Heart left ventricle (tissue), 16 donors: ENCODE measurements at places on chromosomes 16 and 17.

- no peak overlapping the region for H3K4me3 ChIP-seq
- no peaks in the 10 kb centered on the region for H3K4me1 ChIP-seq
- DNase-seq: no peak
- H3K27me3 ChIP-seq: no peaks in the 10 kb centered on the region
- H3K36me3 ChIP-seq: peaks cover 18% of the 10 kb centered on the region
Measured at GRCh38 chr16:540645-541340, 13.3 kb downstream of the CAPN15 start.

- DNase-seq: no peak
- no peak overlapping the region for H3K27ac ChIP-seq
- peaks cover 5% of the 10 kb centered on the region for H3K27me3 ChIP-seq
- no peaks in the 10 kb centered on the region for H3K4me1 ChIP-seq
Measured at GRCh38 chr16:84959045-84959576, 52.2 kb downstream of the ZDHHC7 start.

- H3K27me3 ChIP-seq: no peaks in the 10 kb centered on the region
- no peak for DNase-seq
- H3K27ac ChIP-seq: no peak overlapping the region
- peaks cover 3% of the 10 kb centered on the region for H3K4me1 ChIP-seq
- no peak overlapping the region for H3K4me3 ChIP-seq
Measured at GRCh38 chr17:15894258-15894657, 50.7 kb upstream of the ADORA2B start.

- no peak overlapping the region for H3K27ac ChIP-seq
- no peak overlapping the region for H3K4me3 ChIP-seq
- no peak for DNase-seq
- H3K4me1 ChIP-seq: peaks cover 3% of the 10 kb centered on the region
- no peaks in the 10 kb centered on the region for H3K27me3 ChIP-seq
- H3K36me3 ChIP-seq: no peaks in the 10 kb centered on the region
Measured at GRCh38 chr16:83713597-83713996, 94.2 kb upstream of the HSBP1 start.

GRCh38 chr17:83202002-83203000 lies 122.9 kb downstream of the METRNL start:
- no peaks in the 10 kb centered on the region for H3K27me3 ChIP-seq
- H3K4me3 ChIP-seq: no peak overlapping the region
- H3K27ac ChIP-seq: no peak overlapping the region
- peak; percentile 16 for DNase-seq
- no peaks in the 10 kb centered on the region for H3K36me3 ChIP-seq

DNA sequence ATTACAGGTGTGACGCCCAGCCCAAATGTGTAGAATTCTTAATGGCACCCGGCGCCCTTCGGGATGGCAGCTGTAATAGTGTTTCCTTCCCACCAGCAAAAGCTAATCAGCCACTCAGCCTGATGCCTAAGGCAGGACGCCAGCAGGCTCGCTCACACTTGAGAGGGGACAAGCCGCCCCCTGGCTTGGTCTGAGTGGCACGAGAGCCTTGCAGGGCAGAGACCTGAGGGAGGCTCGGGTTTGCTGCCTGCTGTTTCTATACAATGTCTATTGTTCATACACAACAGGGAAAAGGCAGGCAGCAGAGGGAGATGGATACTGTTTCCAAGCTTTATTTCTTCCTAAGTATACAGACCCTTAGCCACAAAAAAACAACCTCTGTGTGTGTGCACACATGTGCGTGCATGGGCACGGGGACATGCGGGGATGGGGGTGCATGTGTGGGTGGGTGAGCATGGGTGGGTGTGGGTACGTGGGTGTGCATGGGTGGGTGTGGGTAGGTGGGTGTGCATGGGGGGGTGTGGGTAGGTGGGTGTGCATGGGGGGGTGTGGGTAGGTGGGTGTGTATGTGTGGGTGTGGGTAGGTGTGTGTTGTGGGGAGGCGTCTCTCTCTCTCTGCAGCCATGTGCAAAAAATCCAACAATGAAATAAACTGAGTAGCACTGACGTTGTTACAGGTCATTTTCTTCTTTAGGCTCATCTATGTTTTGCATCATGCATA lies 10.0 kb downstream of the SLC38A8 start:
- H3K27me3 ChIP-seq: no peaks in the 10 kb centered on the region
- no peaks in the 10 kb centered on the region for H3K36me3 ChIP-seq
- H3K27ac ChIP-seq: no peak overlapping the region
- no peak overlapping the region for H3K4me3 ChIP-seq
- no peak for DNase-seq

GRCh38 chr17:41367426-41368075 lies 2.1 kb downstream of the KRT33B start:
- H3K36me3 ChIP-seq: no peaks in the 10 kb centered on the region
- H3K27me3 ChIP-seq: no peaks in the 10 kb centered on the region
- DNase-seq: no peak
- H3K27ac ChIP-seq: no peak overlapping the region
- H3K4me3 ChIP-seq: no peak overlapping the region
- no peaks in the 10 kb centered on the region for H3K4me1 ChIP-seq

DNA sequence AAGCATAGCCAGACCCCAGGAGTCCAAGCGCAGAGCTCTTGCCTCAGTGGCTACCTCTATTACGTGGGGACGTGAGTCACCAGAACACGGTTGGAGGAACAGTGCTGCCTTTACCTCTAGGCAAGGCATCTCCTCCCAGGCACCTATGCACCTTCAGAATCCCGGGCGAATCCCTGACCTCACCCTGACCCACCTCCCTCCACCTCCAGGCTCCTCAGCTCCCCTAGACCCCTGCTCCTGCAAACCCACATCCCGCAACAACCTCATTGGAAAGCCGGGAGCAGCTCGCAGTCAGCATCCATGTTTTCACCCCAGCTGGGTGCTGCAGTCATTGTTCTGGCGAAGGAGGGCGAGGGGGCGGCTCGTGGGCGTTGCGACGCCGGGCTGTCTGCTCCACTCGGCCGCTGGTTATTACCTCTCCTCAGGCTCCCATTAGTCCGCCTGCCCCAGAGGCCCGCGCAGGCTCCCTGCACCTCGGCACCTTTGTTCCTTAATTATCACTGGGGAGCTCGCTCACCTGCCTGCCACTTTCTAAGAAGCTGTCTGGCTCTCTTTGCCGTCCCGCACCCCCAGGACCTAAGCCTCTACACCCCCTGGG lies 24.6 kb upstream of the DLX4 start:
- DNase-seq: no peak
- H3K4me3 ChIP-seq: no peak overlapping the region
- H3K27me3 ChIP-seq: peaks cover 25% of the 10 kb centered on the region
- no peaks in the 10 kb centered on the region for H3K4me1 ChIP-seq
- no peak overlapping the region for H3K27ac ChIP-seq

- H3K27me3 ChIP-seq: no peaks in the 10 kb centered on the region
- H3K4me3 ChIP-seq: no peak overlapping the region
- DNase-seq: no peak
- H3K36me3 ChIP-seq: no peaks in the 10 kb centered on the region
Measured at GRCh38 chr17:72569148-72569946, 448.5 kb downstream of the SOX9 start.

DNA sequence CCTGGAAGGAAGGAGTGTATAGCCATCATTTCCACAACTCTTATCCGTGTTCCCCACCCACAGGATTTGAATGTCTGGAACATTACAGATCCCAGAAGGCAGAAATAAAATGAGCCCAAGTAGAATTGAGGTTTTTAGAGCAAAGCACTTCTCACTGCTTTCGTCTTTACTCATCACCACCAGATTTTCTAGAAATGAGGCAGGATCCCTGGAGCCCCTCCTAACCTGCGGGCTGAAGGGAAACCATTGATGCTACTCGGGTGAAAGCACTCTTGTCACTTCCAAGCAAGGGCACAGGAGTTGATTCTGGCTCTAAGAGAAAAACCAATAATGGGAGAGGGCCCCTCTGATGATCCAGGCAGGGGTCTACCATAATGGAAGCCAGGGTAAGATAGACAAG lies 2.8 kb upstream of the ALDOC start:
- no peak overlapping the region for H3K4me3 ChIP-seq
- no peak for DNase-seq
- H3K4me1 ChIP-seq: peaks cover 7% of the 10 kb centered on the region
- no peak overlapping the region for H3K27ac ChIP-seq
- H3K27me3 ChIP-seq: no peaks in the 10 kb centered on the region

- H3K36me3 ChIP-seq: no peaks in the 10 kb centered on the region
- no peaks in the 10 kb centered on the region for H3K27me3 ChIP-seq
- no peaks in the 10 kb centered on the region for H3K4me1 ChIP-seq
- H3K27ac ChIP-seq: no peak overlapping the region
Measured at GRCh38 chr17:58969156-58969555, 137.5 kb downstream of the TRIM37 start.

- no peaks in the 10 kb centered on the region for H3K4me1 ChIP-seq
- no peak overlapping the region for H3K4me3 ChIP-seq
- H3K27me3 ChIP-seq: no peaks in the 10 kb centered on the region
- no peak for DNase-seq
- no peak overlapping the region for H3K27ac ChIP-seq
Measured at GRCh38 chr17:55654022-55654421, 68.6 kb downstream of the TMEM100 start.

DNA sequence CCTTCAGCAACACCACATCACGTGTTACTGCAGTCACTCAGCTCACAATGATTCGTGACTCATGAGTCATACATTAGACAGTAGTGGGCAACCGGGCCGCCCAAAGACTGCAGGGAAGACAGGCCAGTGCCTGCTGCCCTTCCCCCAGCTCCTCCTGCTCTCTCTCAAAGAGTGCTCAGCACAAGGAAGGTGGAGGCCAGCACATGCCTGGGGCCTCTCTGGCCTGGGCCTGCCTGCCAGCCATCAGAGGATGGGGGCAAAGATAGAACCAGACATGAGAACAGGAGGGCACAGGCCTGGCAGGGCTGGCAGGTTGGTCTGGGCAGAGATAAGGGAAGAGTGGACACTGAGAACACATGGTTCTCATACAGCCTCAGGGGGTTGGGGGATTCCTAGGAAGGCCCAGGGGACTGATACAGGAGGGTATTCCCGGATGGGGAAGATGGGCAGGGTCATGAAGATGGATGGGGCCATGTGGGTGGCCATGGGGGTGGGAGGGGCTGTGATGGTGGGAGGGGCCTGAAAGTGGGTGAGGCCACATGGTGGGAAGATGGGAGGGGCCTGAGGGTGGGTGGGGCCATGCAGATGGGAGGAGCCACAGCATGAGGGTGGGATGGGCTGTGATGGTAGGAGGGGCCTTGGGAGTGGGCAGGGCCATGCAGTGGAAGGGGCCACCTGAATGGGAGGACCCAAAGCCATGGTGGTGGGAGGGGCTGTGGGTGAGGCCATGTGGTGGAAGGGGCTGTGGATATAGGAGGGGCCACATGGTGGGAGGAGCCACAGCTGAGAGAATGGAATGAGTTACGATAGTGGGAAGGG lies 29.0 kb downstream of the KATNB1 start:
- peak; percentile 62 for DNase-seq
- H3K36me3 ChIP-seq: peaks cover 93% of the 10 kb centered on the region
- no peak overlapping the region for H3K27ac ChIP-seq

- no peaks in the 10 kb centered on the region for H3K27me3 ChIP-seq
- H3K36me3 ChIP-seq: peaks cover 16% of the 10 kb centered on the region
- H3K4me1 ChIP-seq: no peaks in the 10 kb centered on the region
- H3K27ac ChIP-seq: no peak overlapping the region
- DNase-seq: no peak
- no peak overlapping the region for H3K4me3 ChIP-seq
Measured at GRCh38 chr16:57156351-57156703, 29.5 kb downstream of the PSME3IP1 start.

- H3K27me3 ChIP-seq: no peaks in the 10 kb centered on the region
- DNase-seq: no peak
- H3K36me3 ChIP-seq: no peaks in the 10 kb centered on the region
Measured at GRCh38 chr17:77506371-77506991, 365.7 kb downstream of the SEC14L1 start.

- no peaks in the 10 kb centered on the region for H3K27me3 ChIP-seq
- H3K27ac ChIP-seq: no peak overlapping the region
- peaks cover 44% of the 10 kb centered on the region for H3K4me1 ChIP-seq
- DNase-seq: no peak
- no peak overlapping the region for H3K4me3 ChIP-seq
Measured at GRCh38 chr17:28724500-28725165, 1.4 kb downstream of the TLCD1 start.

GRCh38 chr17:80561541-80562114 lies 17.0 kb downstream of the RPTOR start:
- H3K4me1 ChIP-seq: peaks cover 4% of the 10 kb centered on the region
- H3K4me3 ChIP-seq: no peak overlapping the region
- no peak overlapping the region for H3K27ac ChIP-seq
- H3K36me3 ChIP-seq: no peaks in the 10 kb centered on the region

DNA sequence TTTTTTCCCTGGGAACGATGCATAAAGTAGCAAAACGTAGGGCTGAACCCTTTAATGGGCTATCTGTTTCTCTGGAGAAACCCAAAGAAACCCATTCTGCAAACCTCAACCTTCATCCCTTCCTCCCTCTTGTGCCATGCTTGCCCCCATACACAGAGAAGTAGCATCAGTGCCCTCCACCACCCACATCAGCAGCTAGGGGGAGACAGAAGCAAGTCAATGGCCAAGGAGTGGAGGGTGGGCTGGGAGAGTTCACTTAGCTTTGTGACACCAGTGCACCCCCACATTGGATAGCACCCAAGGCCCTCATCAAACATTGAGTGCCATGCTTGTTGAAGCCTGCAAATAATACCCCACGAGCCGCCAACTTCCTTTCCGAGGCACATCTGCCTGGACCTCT lies 282.4 kb downstream of the ABCC12 start:
- H3K4me1 ChIP-seq: no peaks in the 10 kb centered on the region
- no peaks in the 10 kb centered on the region for H3K36me3 ChIP-seq
- no peak for DNase-seq
- no peak overlapping the region for H3K27ac ChIP-seq
- no peaks in the 10 kb centered on the region for H3K27me3 ChIP-seq

DNA sequence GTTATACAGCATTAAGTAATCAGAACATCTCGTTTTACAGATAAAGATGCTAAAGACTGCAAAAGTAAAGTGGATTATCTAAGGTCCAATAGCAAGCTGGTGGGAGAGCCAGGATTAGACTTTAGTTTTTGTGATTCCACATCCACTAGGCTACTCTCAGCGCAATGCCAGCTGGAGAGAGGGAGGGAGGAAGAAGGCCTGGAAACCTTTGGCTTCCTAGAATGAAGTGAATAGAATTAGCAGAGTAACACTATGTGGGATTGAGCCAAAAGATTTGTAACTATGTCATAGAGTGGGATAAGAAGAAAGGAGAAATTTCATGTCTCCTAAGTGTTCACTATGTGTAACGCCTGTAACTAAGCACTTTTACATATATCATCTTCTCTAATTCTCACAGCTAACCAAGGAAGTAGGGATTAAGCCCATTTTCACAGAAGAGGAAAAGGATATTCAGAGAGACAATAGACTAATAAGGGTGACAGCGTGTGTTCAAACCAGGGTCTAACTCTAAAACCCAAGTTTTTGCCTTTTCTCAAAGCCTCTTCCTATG lies 25.4 kb upstream of the NSRP1 start:
- no peak overlapping the region for H3K4me3 ChIP-seq
- peaks cover 6% of the 10 kb centered on the region for H3K4me1 ChIP-seq

- H3K4me1 ChIP-seq: no peaks in the 10 kb centered on the region
- no peaks in the 10 kb centered on the region for H3K36me3 ChIP-seq
- no peak overlapping the region for H3K4me3 ChIP-seq
Measured at GRCh38 chr16:13645601-13646245, 274.2 kb upstream of the ERCC4 start.
